ENCODE measurements at places on chromosomes 12 and 14.

DNA sequence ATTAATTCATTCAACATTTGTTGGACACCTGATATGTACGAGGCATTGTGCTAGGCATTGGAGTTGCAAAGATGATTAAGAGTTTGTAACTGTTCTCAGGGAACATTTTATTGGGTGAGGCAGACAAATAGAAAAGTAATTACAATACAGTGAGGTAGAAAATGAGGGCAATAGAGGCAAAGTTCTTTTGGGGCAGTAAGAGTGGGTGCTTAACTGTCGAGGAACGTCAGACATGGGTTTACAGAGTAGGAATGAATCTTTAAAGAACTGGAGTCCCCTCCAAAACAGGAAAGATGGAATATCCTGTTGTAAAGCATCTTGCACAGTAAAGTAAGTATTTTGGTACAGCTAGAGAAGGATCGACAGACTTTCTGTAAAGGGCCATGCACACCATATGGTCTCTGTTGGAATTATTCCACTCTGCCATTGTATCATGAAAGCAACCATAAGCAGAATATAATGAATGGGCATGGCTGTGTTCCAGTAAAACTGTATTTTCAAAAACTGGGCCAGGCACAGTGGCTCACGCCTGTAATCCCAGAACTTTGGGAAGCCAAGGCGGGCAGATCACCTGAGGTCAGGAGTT is 9.1 kb downstream of the CREBL2 start:
- no peak for DNase-seq

DNA sequence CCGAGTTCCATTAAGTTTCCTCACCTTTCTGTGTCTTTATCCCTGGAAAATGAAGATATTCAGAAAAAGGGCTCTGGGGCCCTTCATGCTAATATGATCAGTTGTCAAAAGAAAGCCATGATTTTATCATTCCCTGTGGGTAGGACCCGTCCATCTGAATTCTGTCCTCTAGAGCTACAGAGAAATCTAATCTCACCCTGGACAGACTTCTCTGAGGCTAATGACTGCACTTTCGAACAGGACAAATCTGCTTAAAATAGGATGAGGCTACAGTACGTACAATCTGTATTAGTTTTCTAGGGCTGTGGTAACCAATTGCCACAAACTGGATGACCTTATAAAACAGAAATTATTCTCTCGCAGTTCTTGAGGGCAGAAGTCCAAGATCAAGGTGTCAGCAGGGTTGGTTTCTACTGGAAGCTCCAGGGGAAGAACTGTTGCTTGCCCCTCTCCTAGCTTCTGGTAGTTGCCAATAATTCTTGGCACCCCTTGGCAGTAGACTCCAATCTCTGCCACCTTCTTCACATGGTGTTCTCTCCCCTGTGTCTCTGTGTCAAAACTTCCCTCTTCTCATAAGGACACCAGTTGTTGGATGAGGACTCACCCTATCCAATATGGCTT is 1.3 kb downstream of the AK7 start:
- no peak for DNase-seq

DNA sequence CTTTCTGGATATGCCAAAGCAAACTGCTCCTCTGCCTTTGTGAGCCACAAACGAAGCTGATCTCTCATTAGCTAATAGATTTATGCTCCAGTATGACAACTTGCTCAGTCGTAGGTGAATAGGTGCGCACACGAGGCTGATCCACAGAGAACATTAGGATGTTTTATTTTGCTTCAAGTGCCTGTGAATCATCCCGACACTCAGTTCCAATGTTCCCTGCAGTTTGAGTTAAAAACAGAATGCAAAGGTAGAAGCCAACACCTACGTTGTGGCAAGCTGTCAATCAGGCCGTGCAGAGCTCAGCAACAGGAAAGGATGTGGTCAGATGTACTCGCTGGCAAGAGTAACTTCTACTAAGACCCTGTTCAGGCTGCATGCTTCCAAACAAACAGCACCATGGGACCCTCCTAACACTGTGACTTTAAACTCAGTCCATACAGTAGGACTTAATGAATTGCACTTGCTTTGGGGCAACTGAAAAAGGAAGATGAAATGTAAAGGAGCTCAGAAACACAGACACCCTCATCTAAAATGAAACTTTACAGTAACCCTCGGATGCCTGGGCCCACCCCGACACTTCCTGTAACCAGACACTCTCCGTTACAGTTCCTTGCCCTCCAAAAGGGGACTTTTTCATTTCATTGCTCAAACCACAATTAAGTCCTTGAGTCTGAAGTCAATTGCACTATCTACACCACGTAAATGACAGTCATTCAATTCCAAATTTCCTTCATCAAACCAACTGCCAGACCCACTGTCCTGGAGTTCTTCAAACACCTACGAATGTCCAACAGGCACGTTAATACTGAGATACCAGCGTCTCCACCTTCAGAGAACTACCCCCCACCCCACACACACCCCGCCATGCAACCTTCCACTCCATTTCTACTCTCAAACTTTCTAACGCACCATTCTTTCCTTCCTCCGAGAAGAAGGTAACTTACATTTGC is 1.6 kb downstream of the CCDC88C start:
- DNase-seq: no peak

GRCh38 chr14:23056956-23057756 is at the start of gene CDH24:
Gene CDH24, minus strand, starts transcription at chr14:23057520. Its CDS starts 1,787 bp downstream, at chr14:23055733.
- no peak for DNase-seq

DNA sequence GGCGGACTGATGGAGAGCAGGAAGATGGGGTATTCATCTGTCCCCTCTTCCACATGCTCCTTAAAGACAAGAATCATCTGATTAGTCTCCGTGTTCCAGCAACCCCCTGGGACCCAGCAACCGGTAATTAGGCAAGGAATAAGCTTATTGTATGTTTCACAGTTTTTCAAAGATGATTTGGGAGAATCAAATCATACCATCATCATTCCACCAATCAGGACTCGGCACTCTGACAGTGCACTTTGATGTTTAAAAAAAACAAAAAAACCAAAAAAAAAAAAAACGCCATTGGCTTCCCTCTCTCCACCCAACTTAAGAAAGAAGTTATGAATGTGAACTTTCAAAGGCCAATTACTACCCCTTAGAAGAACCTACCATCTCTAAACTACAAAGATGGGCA is 1.3 kb upstream of the DYNC1H1 start:
- no peak for DNase-seq

DNA sequence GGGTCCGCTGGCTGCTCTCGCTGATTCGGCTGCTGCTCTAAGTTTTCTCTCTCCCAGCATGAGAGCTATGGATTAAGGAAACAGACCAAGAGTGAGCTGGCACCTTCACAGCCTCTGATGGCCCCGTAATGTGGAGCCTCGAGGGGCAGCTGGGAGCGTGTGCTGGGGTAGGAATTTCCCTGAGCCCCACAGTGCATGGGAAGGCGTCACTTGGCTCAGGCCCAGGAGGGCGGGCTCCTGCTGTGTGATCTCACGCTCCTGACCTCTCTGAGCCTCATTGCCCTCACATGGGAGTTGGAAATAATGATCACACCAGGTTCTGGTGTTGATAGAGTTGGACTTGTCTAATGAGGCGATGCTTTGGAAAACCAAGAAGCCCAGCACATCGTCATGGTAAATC is 238.6 kb upstream of the CRY1 start:
- DNase-seq: no peak

- DNase-seq: no peak
Measured at GRCh38 chr14:30185832-30186231, 258.2 kb upstream of the PRKD1 start.

DNA sequence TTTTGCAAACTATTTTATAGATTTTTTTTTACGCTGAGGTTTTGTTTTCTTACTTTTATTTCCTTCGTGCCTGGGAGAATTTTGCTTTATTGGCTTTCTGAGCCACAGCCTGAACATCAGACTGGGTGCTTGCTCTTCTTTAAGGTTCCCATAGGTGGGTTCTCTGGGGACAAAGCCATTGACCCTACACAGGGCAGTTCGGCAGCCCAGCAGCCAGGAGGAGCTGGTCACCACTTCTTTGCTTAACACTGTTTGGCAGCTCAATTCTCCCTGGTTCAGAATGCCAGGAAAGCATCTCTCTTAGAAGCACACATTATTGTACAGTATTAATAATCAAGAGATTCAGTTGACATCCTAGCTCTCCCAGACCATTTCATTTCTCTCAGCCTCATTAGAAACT is 140.8 kb upstream of the NEDD1 start:
- no peak for DNase-seq

GRCh38 chr12:6507102-6507998 is 13.4 kb downstream of the NCAPD2 start:
- no peak for DNase-seq

GRCh38 chr12:89069431-89069830 is 282.9 kb downstream of the DUSP6 start:
- DNase-seq: no peak

DNA sequence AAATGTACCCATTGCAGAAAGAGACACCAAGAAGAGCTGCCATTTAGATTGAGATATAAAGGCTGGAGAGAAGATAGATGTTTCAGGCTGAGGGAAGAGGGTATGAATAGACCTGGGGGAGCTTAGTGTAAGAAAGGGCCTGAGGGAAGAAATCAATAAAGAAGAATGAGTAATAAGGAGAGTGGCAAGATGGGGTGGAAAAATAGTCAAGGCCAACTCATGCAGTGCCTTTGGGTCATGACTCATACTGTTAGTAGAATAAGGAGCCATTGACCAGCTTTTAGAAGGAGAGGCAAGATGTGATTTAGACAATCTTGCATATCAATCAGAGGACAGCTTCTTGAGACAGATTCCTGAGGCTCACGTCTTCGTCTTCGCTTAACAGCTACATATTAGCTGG is 287.5 kb downstream of the DUSP6 start:
- no peak for DNase-seq

GRCh38 chr14:22070119-22070982 is 396.7 kb upstream of the OR4E1 start:
- no peak for DNase-seq

- no peak for DNase-seq
Measured at GRCh38 chr14:59570122-59570521, 6.5 kb downstream of the CCDC175 start.

- no peak for DNase-seq
Measured at GRCh38 chr12:111249018-111249370, 119.9 kb downstream of the PHETA1 start.

- DNase-seq: no peak
Measured at GRCh38 chr12:49716553-49716952, 9.3 kb upstream of the FMNL3 start.

DNA sequence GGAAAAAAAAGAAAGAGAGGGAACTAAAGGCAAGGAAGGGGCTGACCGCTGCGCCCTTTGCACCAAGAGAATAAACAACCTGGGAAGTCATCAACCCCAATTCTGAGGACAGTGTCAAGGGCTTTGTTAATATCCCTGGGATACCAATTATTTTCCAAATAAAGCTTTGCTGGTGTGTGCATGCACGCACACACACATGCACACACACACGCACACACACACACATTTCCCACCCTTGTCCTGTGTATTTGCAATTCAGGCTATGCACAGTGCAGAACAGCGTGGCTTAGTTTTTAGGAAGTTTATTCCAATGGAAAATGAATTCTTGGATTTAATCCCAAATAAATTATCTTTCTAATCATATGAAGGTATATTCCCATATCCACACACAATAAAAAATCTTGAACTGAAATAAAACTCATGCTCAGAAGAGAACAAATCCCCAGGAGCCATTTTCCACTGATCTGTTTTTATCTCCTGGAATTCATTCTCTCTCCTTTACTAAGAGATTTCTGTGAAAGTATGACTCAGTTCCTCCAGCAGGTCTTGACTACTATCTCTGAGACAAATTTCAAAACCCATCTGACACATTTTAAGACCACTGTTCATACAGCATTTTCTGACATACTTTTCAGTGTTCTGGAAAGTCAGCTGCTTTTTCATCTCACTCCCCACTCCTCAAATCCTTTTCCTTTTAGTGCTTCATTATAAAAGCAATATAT is 334.4 kb upstream of the ATP2B1 start:
- DNase-seq: no peak

GRCh38 chr12:72234886-72235285 is 37.3 kb upstream of the TRHDE start:
- DNase-seq: no peak

GRCh38 chr14:24959791-24960331 is 90.1 kb downstream of the STXBP6 start:
- DNase-seq: no peak

DNA sequence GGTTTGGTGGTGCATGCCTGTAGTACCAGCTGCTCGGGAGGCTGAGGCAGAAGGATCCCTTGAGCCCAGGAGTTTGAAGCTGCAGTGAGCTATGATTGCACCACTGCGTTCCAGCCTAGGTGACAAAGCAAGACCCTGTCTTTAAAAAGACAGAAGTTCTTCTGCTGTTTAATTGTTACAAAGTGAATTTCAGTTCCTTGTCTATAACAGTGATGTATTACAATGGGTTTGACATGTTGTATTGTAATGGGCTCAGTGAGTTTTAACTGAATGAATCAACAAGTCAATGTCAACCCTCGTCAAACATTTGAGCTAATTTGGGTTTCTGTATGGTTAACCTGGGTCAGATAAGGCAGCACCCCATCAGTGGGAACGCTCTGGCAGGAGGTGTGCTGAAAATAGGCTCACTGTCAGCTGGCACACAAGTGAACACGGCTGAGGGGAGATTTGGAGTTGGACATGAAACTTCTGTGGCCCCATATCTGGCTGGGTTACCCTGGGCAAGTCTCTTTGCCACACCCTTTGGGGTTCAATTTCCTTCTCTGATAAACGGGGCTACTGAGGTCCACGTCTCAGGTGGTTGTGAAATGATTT is 14.0 kb upstream of the TRPV4 start:
- DNase-seq: no peak

GRCh38 chr14:71463807-71464206 is 468.4 kb upstream of the RGS6 start:
- no peak for DNase-seq

DNA sequence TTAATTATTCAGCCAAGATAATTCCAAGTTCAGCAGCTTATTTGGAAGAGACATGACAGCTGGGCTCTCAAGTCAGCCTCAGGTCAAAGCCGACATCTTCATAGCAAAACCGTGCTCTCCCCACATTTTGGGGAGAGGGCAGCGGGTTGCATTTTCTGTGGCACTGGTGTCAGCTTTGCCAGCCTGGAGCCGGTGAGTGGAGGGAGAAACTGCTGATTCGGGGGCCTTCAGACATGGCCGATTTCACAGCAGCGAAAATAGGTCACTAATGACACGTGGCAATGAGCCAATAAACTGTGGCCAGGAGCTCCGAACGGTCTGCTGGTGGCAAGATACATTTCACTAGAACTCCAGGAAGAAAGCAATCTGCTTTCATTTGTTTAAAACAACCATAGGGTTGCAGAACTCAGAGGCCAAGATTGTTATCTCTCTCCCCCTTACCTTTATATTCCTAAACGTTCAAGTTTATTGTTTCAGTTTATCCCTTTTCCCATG is 173.2 kb downstream of the CAND1 start:
- DNase-seq: no peak

GRCh38 chr12:69688471-69689427 is 10.4 kb downstream of the BEST3 start:
- no peak for DNase-seq

Data from stimulated activated CD4-positive, alpha-beta T cell treated with anti-CD3 and anti-CD28 coated beads, Interleukin-1b, Interleukin-23, amount 100 ng/mL, for 1 hour (primary cell).